ENCODE measurements at places on chromosomes 2 and 18.

GRCh38 chr2:217954469-217954868 lies 48.3 kb downstream of the TNS1 start:
- no peak for DNase-seq

- no peak for DNase-seq
Measured at GRCh38 chr2:39942950-39943349, 163.9 kb upstream of the THUMPD2 start.

- no peak for DNase-seq
Measured at GRCh38 chr2:860259-860855, 90.3 kb upstream of the SNTG2 start.

- no peak for DNase-seq
Measured at GRCh38 chr2:98944775-98945174, 8.8 kb upstream of the CRACDL start.

GRCh38 chr2:128404709-128405466 lies 86.2 kb upstream of the HS6ST1 start:
- DNase-seq = no peak

- DNase-seq = no peak
Measured at GRCh38 chr2:120486946-120487345, 141.0 kb downstream of the INHBB start.

- DNase-seq = no peak
Measured at GRCh38 chr2:118145806-118146205, 57.5 kb downstream of the INSIG2 start.

GRCh38 chr2:150378686-150379085 lies 108.8 kb downstream of the RND3 start:
- no peak for DNase-seq

DNA sequence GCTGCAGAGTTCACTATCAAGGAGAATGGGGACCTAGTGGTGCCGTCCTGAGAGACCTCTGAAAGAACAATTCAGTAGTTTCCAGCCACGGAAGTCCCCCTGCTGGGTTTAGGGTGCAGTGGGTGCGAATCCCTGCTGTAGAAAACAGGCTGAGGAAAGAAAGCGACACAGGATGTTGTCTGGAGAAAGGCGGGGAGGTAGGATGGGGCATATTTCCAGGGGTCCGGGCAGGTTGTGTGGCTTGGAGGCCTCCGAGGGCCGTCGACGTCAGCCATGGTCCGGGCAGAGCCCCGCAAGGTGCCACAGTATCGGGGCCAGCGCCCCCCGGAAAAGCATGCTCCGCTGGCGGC lies 807 bp upstream of the CREB1 start:
- no peak for DNase-seq

DNA sequence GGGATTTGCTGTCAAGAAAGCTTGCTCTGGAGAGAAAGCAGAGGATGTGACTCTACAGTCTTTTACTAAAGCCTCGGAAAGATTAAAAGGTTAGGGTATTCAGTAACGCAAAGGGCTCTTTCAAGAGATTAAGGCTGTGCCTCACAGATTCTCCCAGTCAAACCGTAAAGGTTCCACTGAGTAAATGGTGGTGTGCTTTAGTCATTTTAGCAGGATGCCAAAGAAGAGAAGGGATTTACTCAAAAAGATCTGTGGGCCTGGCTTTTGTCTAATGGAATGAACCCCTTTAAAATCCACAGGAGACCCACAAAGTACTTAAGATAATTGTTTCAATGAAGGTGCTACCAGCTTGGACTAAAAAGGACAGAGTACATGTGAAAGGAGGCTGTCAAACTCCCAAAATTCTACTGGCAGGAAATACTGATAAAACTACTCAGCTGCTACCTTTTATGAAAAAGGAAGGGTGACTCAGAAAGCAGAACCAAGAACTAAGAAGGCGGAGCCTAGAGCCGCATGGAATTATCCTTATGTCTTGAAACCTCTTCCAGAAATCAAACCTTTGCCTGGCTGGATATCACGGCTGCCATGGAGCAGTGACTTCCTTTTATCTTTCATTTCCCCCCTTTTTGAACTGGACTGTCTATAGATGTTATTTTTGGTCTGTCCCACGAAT lies 670.2 kb upstream of the ZEB2 start:
- no peak for DNase-seq

- DNase-seq = no peak
Measured at GRCh38 chr18:66124394-66124793, 373.6 kb downstream of the CDH7 start.

GRCh38 chr18:64718808-64719207 lies 569.9 kb upstream of the LINC00305 start:
- no peak for DNase-seq

DNA sequence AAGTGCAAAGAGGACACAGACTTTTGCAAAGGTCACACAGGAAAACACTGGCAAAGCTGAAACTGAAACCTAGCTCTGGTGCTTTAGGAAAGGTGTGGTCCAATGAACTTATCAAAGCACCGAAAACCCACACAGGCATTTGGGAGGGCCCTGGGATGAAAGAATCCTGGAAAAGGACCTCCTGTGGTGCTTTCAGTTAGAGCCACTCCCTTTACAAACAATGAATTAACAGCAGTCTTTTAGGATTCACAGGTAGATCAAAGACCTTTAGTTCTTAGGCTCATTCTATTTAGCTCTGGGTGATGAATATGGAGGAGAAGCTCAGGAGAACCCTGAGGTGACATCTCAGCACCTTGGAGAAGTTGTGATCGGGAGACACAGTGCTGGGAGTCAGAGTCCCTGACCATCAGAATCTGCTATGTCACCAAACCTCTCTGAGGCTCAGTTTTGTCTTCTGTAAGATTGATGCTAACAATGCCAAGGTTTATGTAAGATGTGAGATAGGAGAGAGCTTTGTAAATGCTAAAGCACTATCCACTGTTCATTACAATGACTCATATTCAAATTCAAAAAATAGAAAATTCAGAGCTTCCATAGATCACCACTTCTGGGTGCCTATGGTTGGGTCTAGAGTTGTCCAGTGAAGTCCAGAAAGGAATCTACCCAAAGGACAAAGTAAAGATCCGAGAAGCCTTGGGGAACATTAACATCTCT lies 39.3 kb downstream of the VSNL1 start:
- DNase-seq = no peak

DNA sequence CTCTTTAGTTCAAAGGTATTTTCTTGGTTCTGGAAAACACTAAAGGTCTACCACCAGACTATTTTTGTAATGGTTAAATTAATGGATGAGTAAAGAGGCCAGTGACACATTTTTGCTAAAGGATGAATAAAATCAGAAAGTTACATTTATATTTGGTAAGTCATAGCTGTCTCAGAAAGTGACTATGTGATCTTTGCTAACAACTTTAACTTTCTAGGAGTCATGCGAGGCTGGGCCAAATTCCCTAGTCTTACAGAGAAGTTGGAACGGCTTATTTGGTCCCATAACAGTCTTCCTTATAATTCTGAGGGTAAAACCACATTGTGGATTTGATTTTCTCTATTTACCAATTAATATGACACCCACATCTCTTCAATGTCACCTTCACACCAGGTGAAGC lies 198.1 kb downstream of the PDE1A start:
- DNase-seq = no peak

DNA sequence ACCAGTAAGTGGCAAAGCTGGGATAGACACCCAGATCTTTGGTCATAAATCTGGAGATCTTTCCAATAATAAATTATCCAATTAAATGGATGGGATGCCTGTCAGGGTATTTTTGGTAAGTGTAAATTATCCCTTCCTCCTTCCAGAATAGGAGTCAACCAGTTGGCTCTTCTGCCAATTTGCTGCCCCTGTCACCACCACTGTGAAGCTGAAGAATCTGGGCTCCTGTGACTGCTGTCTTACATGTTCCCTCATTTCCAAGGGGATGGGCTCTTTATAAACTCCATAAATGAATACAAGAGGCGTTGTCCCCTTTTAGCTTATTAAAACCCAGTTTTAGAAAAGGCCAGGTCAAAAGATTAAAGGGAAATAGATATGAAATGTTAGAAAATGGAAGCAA lies 17.8 kb upstream of the BMP10 start:
- no peak for DNase-seq

- no peak for DNase-seq
Measured at GRCh38 chr18:79736230-79736629, 56.6 kb downstream of the CTDP1 start.

GRCh38 chr2:47007826-47008225 lies 92.2 kb upstream of the MCFD2 start:
- DNase-seq = no peak

DNA sequence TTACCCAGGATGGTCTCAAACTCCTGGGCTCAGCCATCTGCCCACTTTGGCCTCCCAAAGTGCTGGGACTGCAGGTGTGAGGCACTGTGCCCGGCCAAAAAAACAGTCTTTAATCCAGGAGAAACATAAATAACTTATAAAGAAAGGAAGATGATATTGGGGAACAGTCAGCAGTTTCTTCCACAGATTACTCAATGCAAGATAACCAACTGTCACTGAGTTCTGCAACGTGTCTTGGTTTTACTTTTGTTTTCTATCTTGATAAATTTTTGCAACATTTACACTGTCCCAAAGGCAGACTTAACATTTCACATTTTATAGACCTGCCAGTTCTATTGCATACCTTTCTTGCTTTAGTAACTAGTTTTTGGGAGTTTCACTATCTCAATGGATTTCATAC lies 71.1 kb downstream of the ANKRD44 start:
- no peak for DNase-seq

DNA sequence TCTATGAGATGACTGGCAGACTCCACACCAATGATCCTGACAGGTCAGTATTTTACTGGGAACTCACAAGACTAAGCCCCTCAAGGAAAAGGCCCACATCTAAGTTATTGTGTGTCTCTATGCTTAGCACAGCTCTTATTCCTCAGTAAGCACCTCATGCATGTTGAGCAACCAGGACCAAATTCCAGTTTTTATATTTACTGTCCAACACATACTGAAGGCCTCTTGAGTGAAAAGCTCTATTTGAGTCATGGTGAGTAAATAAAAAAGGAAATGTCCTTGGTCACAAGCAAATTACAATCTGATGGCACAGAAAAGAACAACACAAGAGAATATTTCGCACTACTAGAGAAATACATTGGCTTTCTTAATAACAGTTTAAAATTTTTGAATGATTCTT lies 87.9 kb upstream of the ETAA1 start:
- no peak for DNase-seq

- no peak for DNase-seq
Measured at GRCh38 chr2:5391362-5391761, 300.8 kb upstream of the SOX11 start.

- DNase-seq = no peak
Measured at GRCh38 chr2:191875859-191876258, 29.0 kb upstream of the CAVIN2 start.

- no peak for DNase-seq
Measured at GRCh38 chr2:177242121-177242987, 22.2 kb downstream of the NFE2L2 start.

- no peak for DNase-seq
Measured at GRCh38 chr2:171522788-171523087, 464 bp downstream of the CYBRD1 start.

- DNase-seq = no peak
Measured at GRCh38 chr2:96262306-96262705, 3.5 kb downstream of the TMEM127 start.

DNA sequence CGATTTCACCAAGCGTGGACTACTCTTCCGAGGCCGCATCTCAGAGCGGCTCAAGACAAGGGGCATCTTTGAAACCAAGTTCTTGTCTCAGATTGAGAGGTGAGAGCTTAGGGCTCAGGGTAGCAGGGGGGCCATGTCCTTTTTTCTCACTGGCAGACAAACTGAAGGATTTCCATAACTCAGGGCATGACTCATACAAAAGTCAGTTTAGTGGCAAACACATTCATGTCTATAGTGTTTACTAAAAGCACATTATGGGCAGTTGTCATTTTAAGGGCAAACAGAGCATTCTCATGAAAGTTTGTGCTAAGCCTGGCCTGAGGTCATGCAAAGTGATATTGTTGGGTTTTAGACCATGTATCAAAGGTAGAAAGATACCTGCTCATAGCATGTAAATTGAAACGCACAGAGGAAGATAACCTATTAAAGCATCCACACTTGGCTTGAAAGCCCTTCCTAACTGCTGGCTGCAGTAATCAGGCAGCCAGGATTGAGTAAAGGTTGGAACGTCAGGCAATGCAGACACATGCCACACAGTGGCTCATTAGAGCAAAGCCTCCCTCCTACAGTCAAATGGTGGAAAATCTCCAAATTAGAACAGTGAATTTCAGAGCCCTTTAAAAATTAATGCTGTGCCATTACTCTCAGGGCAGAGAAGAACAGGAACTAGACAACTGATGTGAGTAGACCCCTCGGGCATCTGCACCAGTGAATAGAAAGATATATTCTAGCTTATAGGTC lies 54.2 kb downstream of the HK2 start:
- no peak for DNase-seq

DNA sequence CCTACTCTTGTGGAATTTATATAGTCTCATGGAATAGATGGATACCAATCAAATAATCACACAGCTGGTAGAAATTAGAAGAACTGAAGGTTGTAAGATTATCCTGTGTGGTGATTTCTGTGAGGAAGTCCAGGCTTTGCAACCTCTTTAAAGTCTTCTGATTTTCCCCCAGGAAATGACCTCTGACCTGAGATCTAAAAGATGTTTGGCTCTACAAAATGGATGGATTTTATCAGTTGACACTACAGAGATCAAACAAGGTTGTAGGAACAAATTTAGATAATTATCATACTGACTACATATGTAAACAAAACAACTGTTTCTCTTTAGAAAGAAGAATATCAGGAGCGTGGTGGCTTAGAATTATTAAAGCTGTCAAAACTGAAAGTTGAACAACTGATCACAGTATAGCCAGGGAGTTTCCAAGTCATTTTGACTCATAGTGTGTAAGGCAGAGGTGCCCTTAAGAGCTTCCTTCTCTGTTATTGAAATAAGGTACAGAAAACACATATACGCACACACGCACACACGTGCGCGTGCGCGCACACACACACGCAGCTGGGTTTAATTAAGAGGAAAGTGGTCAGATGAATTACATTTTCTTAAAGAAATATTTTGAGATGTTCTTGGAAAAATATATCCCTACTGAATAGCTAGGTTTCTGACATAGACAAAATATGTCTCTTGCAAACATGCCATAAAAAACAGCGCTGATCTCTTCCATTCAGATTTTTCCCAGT lies 35.5 kb upstream of the PELI1 start:
- no peak for DNase-seq

- no peak for DNase-seq
Measured at GRCh38 chr2:239307221-239307569, 93.6 kb downstream of the HDAC4 start.

All from stimulated activated CD8-positive, alpha-beta memory T cell treated with anti-CD3 and anti-CD28 coated beads, Interleukin-12 subunit alpha, Interleukin-12 subunit beta, amount 100 ng/mL, for 4 hours (primary cell).